Left ventricle myocardium inferior (tissue), 1 donor: ENCODE measurements at places on chromosomes 16 and 17. TPM values are rescaled to one million over a fixed set of nuclear protein-coding genes. Genes with fewer than 3 reads are reported as not detected.

DNA sequence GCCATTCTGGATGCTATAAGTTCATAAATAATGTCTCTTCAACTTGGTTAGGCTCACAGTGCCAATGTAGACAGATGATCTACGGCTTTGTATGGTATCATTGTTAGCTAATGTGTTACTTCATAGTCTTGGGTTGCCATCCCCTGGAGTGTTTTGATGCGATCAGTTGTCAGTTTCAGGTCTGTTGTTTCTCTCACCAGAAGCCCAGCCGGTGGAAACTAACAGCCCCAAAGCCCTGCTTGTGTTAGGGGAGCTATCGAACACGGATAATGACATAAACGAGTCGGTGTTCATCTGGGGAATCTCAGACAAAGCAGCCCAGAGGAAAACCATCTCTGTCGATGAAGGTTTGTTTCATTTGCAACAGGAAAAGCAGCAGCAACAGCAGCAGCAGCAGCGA, 107.4 kb upstream of the ANKFN1 start:
- H3K4me1 ChIP-seq, result no peaks in the 10 kb centered on the region
- no peak overlapping the region for H3K4me3 ChIP-seq

The GDPD3 gene
- total RNA-seq, result 2.3 TPM

DNA sequence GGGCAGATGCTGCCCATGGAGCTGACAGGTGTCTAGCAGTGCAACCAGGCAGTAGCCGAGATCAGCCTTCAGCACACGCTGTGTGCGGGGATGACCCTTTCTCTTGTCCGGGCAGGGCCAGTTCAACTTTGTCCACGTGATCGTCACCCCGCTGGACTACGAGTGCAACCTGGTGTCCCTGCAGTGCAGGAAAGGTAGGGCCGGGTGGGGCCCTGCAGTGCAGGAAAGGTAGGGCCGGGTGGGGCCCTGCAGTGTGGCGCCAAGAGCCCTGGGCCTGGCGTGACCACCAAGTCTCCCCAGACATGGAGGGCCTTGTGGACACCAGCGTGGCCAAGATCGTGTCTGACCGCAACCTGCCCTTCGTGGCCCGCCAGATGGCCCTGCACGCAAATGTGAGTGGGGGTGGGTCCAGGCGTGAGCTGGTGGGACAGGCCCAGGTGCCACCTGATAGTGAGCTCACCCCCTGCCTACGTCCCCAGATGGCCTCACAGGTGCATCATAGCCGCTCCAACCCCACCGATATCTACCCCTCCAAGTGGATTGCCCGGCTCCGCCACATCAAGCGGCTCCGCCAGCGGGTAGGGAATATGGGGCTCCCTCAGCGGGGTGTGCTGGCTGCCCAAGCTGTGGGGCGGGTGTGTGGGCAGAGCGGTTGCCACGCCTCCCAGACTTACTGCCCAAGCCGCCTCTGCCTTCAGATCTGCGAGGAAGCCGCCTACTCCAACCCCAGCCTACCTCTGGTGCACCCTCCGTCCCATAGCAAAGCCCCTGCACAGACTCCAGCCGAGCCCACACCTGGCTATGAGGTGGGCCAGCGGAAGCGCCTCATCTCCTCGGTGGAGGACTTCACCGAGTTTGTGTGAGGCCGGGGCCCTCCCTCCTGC, 40.2 kb downstream of the TSC2 start:
- no peak for DNase-seq
- H3K27me3 ChIP-seq, result no peaks in the 10 kb centered on the region
- H3K4me1 ChIP-seq, result peaks cover 27% of the 10 kb centered on the region
- H3K27ac ChIP-seq, result no peak overlapping the region
- no peak overlapping the region for H3K4me3 ChIP-seq

- H3K4me1 ChIP-seq, result peaks cover 9% of the 10 kb centered on the region
- DNase-seq, result no peak
- H3K27ac ChIP-seq, result no peak overlapping the region
Measured at GRCh38 chr17:71188811-71189492, 931.9 kb upstream of the SOX9 start.

DNA sequence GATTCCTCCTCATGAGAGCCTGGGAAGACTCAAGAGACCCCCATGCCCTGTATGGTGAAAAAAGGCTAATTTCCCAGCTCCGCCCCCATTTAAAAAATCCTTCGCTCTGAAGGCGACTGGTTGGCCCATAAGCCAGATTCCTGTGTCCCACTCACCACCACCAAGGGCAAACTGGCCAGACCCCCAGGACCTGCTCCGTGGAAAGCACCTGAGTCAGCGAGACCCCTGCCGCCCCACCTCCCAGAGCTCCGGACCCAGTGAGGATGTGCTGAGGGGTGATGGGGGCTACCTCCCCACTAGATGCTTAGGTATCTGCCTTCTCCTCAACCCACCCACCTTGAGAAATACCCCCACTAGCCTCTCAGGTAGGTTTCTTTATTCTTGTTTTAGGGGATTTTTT, 42.2 kb downstream of the RBFOX3 start:
- no peak overlapping the region for H3K4me3 ChIP-seq
- peaks cover 96% of the 10 kb centered on the region for H3K27me3 ChIP-seq
- no peaks in the 10 kb centered on the region for H3K36me3 ChIP-seq
- no peak for DNase-seq

The KRTAP4-1 gene
- not detected for total RNA-seq

DNA sequence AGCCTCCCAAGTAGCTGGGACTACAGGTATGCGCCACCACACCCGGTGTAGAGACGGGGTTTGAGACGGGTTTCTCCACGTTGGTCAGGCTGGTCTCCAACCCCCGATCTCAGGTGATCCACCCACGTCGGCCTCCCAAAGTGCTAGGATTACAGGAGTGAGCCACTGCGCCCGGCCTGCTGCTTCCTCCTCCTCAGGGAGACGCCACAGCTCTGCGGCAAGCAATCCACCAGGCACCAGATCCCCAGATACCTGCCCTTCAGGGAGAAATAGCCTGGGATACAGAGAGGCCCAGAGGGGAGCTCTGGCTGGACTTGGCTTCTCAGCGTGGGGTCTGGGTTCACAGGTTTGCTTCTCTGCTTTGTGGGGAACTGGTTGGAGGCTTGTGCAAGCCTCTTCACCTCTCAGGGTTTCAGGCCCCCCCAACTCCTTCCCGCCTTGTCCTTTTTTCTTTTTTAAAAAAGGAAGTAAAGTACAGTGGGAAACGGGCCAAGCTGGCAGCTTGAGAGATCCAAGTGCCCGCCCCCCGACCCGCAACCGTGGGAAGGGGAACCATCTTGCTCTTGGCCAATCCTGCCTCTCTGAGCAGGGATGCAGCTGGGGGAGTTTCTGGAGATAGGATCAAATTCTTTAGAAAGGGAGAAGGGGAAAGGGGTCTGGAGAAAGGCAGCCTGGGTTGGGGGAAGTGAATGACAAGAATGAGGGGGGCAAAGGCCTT, 2.6 kb upstream of the SPHK1 start:
- H3K27me3 ChIP-seq, result no peaks in the 10 kb centered on the region
- H3K27ac ChIP-seq, result no peak overlapping the region
- peak overlapping the region; percentile 75 for H3K4me3 ChIP-seq
- no peak for DNase-seq
- peaks cover 48% of the 10 kb centered on the region for H3K4me1 ChIP-seq
- H3K36me3 ChIP-seq, result no peaks in the 10 kb centered on the region

DNA sequence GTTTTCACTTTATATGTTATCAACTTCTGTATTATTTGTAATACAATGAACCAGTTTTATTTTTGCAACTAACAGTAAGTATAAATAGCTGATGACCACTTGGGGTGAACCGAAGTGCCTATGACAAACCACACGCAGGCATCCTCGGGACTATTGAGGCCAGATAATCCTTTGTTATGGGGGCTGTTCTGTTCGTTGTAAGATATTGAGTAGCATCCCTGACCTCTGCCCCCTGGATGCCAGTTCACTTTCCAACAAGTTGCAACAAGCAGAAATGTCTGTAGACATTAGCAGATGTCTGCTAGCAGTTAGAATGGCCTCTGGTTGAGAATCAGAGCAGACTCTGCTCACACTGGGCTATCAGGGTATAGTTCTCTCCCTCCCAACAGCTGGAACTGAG, 277.0 kb downstream of the WWOX start:
- no peak for DNase-seq
- no peaks in the 10 kb centered on the region for H3K27me3 ChIP-seq
- no peaks in the 10 kb centered on the region for H3K36me3 ChIP-seq
- peaks cover 14% of the 10 kb centered on the region for H3K4me1 ChIP-seq
- H3K27ac ChIP-seq, result no peak overlapping the region

The ANKRD40CL gene
- not detected for total RNA-seq

DNA sequence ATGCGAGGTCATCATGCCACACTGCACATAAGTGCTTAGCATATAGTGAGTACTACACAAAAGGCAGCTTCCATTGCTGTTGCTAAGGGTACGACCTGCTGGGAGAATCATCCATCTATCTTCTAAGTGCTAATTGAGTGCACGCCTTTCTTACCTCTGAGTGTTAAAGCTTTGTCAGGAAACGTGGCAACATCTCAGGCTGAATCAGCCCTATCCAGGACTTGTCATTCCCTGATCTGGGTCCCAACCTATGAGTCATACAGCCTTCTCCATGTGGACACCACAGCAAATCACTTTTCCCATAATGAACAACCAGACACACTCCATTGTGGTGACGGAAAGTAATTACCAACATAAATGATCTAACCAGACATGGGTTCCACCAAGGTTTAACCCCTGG, 201.1 kb upstream of the MAF start:
- H3K36me3 ChIP-seq, result no peaks in the 10 kb centered on the region
- no peak for DNase-seq
- no peaks in the 10 kb centered on the region for H3K4me1 ChIP-seq

The SLC25A10 gene
- 8.2 TPM for total RNA-seq

The EVPLL gene
- not detected for total RNA-seq

DNA sequence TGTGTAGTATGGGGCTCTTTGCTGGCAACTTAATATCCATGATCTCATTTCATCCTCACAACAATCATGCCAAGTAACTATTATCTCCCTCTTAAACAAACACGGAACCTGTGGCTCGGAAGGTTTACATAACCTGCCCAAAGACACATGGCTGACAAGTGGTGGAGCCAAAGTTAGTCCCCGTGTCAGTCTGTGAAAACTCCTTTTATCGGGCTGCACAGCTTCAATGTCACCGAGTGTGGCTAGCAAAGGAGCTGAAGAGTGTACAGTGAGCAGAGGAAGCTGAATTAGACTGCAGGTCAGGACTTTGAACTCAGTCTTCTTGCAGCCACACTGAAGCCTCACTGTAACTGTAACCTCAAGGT, 80.3 kb downstream of the PARN start:
- peak overlapping the region; percentile 66 for H3K27ac ChIP-seq
- DNase-seq, result no peak
- H3K4me3 ChIP-seq, result no peak overlapping the region
- H3K36me3 ChIP-seq, result peaks cover 38% of the 10 kb centered on the region
- no peaks in the 10 kb centered on the region for H3K27me3 ChIP-seq
- peaks cover 10% of the 10 kb centered on the region for H3K4me1 ChIP-seq

DNA sequence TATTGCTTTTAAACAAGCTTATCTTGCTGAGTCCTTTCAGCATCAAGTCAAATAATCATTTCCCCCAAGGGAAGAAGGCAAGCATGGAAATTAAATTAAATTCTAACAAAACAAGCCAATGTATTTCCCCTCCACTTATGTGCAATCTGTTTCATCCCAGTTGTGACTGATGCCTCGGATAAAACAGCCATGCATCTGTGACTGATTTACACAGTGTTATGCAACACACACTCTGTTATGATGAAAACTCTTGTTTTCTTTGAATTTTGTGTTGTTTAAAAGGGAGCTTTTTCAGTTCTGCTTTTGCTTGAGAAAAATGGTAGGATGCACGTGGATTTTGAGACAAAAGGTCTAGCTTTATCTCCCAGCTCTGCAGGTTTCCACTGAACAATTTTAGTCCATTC, 32.6 kb downstream of the TMEM100 start:
- H3K4me3 ChIP-seq, result no peak overlapping the region
- H3K4me1 ChIP-seq, result no peaks in the 10 kb centered on the region
- peaks cover 3% of the 10 kb centered on the region for H3K27me3 ChIP-seq
- H3K36me3 ChIP-seq, result no peaks in the 10 kb centered on the region

DNA sequence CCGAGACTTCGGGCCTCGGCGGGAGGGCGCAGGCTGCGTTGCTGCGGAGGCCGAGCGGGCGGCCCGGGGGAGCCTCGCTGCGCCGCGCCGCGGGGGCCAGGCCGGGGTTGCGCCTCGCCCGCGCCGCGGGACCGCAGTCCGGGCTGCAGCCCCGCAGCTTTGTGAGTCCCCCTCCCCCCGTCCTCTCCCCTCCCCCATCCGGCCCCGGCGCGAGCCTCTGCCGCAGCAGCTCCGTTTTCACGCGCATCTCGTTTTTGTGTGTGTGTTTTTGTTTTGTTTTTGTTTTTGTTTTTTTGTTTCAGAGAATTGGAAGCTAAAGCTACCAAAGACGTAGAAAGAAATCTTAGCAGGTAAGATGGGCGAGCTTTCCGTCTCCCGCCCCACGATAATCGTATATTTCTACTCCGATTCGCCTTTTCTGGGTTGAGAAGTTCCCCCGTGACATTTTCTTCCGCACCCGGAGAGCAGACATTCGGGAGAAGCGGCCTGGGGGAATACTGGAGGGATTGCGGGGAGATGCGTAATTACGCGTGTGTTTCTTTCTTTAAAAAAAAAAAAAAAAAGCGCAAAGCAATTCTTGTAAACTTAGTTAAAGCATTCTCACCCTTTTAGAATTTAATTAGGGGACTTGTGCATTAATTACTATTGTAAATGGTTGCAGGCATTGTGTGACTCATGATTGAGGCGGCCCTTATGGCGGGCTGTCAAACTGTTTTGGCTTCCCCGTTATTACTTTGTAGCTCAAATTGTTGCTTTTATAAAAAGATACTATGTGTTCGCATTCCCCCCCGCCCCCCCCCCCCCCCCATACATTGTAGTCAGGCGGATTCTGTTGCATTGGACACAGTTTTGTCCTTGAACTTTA, 732 bp downstream of the TNRC6A start:
- peak overlapping the region; percentile 98 for H3K27ac ChIP-seq
- peak overlapping the region; percentile 91 for H3K4me3 ChIP-seq
- no peaks in the 10 kb centered on the region for H3K27me3 ChIP-seq

The PRKCA gene
- total RNA-seq, result 5.6 TPM

- H3K27me3 ChIP-seq, result no peaks in the 10 kb centered on the region
- no peaks in the 10 kb centered on the region for H3K36me3 ChIP-seq
- no peak for DNase-seq
Measured at GRCh38 chr17:55424893-55425540, 3.4 kb upstream of the MMD start.

The SSTR5 gene
- 22.6 TPM for total RNA-seq

- peak; percentile 45 for DNase-seq
- H3K4me3 ChIP-seq, result peak overlapping the region; percentile 22
- H3K36me3 ChIP-seq, result peaks cover 72% of the 10 kb centered on the region
- H3K4me1 ChIP-seq, result peaks cover 87% of the 10 kb centered on the region
- no peaks in the 10 kb centered on the region for H3K27me3 ChIP-seq
Measured at GRCh38 chr16:71927383-71927782, 32.1 kb downstream of the IST1 start.

- H3K27ac ChIP-seq, result no peak within 1 kb of the TSS
- H3K27me3 ChIP-seq, result peaks cover 100% of the 10 kb centered on the region
- peak within 1 kb of the TSS; percentile 55 for H3K4me3 ChIP-seq
- no peaks in the 10 kb centered on the region for H3K36me3 ChIP-seq
- peaks cover 81% of the 10 kb centered on the region for H3K4me1 ChIP-seq
Measured at GRCh38 chr17:36937001-36937958, at the start of gene LHX1. Gene LHX1, plus strand, starts transcription at chr17:36937475. Its CDS starts 723 bp downstream, at chr17:36938198.

- H3K4me1 ChIP-seq, result peaks cover 5% of the 10 kb centered on the region
- H3K27me3 ChIP-seq, result no peaks in the 10 kb centered on the region
- DNase-seq, result no peak
- no peak overlapping the region for H3K4me3 ChIP-seq
Measured at GRCh38 chr17:70446446-70446845, 277.1 kb downstream of the KCNJ2 start.

The SULT1A3 gene
- total RNA-seq, result 9.9 TPM

GRCh38 chr17:68706356-68706920, 105.3 kb upstream of the FAM20A start:
- no peaks in the 10 kb centered on the region for H3K36me3 ChIP-seq
- no peak overlapping the region for H3K4me3 ChIP-seq
- peak overlapping the region; percentile 55 for H3K27ac ChIP-seq
- peaks cover 5% of the 10 kb centered on the region for H3K27me3 ChIP-seq
- peaks cover 7% of the 10 kb centered on the region for H3K4me1 ChIP-seq
- no peak for DNase-seq
